T-helper 9 cell (primary cell): ENCODE measurements at places on chromosomes 2 and 18.

DNA sequence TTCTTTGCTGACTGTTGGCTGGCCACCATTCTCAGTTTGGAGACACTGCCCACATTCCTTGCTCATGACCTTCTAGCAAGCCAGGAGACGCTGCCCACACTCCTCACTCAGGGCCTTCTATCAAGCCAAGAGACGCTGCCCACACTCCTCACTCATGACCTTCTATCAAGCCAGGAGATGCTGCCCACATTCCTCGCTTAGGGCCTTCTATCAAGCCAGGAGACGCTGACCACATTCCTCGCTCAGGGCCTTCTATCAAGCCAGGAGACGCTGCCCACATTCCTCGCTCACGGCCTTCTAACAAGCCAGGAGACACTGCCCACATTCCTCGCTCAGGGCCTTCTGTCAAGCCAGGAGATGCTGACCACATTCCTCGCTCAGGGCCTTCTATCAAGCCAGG lies 131.3 kb upstream of the CBLN2 start:
- DNase-seq, result no peak

DNA sequence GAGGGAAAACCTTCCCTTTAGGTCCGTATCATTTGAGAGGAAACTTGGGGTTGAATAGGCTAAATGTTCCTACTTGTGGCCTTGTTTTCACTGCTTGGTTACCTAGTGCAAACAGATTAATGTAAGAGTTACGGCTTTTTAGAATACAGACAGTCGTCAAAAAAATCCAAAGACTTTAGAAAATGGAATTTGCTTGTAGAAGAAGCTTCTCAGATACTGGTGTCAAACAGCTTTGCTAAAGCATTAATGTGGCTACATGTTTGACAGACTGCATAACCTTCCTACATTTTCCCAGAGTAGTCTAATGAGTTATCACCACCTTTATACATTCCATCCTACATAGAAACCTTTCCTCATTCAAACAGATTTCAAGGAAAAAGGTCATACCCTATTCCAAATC lies 114.6 kb downstream of the FMNL2 start:
- no peak for DNase-seq

GRCh38 chr2:162372818-162373217 lies 28.9 kb downstream of the GCA start:
- no peak for DNase-seq

DNA sequence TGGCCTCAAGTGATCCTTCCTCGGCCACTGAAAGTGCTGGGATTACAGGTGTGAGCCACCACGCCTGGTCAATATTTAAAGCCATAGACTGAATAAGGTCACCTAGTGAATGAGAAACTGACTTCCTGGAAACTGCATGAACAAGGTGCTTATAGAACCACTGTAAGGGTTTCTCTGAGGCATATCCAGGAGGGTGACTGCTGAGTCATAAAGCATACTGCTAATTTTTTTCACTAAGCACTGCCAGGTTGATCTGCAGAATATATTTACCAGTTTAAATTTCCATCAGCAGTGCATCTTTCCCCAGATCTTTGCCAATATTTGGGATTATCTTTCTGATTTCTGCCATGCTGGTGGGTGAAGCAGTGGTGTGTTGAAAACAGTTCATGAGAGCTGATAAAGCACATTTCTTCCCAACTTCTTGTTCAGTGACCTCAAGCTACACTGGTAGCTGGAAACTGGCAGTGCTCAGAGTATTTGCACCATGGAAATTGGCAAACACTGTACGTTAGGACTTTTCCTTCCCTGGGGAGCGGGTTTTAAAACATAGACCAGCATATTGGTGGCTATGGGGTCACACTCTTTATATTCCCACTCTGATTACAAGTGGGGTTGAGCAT lies 4.2 kb upstream of the CLIP4 start:
- no peak for DNase-seq

DNA sequence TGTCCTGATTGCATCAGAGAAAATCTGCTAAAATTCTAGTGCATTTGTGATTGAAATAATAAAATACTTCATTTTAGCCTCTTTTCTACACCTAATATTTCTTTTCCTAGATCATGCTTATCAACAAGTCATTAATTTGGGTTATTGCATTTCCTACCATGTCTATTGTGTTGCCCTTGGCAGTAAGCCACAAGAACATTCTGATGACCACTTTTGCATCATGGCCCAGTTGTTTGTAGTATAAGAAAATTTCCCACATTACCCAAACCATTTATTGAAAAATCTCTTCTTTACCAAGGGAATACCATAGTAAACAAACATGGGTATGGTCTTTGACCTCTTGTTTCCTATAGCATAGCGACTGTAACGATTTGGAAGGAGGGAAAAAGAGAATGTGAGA lies 76.3 kb downstream of the R3HDM1 start:
- no peak for DNase-seq

GRCh38 chr2:8152392-8153257 lies 529.2 kb upstream of the ID2 start:
- no peak for DNase-seq

GRCh38 chr18:2953935-2954653 lies 58.9 kb downstream of the LPIN2 start:
- DNase-seq, result no peak

- no peak for DNase-seq
Observed at GRCh38 chr2:26522751-26523171, 44.8 kb upstream of the OTOF start.

DNA sequence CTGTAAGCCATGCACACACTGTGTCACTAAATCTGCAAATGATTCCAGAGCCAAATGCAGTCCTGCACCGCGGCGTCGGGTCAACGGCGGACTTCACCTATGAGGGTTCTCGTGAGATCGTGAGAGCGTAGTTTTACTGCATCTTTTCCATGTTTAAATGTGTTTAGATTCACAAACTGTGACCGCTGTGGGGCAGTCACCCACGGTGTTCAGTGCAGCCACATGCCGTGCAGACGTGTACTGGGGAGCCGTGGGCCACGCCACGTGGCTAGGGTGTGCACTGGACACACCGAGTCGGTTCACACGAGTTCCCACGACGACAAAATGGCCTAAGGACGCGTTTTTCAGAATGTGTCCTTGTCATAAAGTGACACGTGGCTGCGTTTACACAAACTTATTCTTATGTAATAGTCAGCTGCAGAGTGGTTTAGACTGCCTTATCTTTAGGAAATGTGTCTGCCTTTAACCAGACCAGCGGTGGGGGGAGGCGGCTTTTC lies 34.1 kb downstream of the NFATC1 start:
- no peak for DNase-seq

- no peak for DNase-seq
Observed at GRCh38 chr18:54089749-54090459, 134.6 kb downstream of the MBD2 start.

DNA sequence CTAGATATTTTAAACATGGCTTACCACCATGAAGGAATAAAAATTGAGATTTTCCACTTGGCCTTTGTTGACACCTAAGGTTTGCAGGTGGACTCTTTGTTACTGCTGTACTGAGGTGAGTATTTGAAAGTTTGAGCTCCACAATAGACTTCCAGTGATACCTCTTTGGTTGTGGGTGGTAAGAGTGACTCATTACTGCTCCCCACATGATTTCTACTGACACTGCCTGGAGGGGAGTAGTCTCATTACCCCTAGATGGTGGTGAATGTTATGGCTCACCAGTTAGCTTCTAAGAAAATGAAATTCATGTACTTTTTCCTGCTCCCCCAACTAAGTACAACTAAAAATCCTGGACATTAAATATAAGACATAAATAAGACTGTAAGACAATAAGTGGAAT lies 1183.1 kb upstream of the TMEFF2 start:
- DNase-seq, result no peak

- no peak for DNase-seq
Observed at GRCh38 chr2:203893401-203893800, 25.8 kb downstream of the CTLA4 start.

DNA sequence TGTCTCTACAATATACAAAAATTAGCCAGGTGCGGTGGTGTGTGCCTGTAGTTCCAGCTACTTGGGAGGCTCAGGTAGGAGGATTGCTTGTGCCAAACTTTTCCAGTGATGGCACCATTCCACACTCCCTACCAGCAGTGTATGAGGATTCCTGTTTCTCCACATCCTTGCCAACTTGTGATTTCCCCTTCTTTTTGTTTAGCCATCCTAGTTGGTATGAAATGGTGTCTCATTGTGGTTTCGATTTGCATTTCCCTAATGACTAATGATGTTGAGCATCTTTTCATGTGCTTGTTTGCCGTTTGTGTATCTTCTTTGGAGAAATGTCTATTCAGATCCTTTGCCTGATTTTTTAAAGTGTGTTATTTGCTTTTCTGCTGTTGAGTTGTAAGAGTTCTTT lies 41.0 kb downstream of the EPB41L5 start:
- no peak for DNase-seq

DNA sequence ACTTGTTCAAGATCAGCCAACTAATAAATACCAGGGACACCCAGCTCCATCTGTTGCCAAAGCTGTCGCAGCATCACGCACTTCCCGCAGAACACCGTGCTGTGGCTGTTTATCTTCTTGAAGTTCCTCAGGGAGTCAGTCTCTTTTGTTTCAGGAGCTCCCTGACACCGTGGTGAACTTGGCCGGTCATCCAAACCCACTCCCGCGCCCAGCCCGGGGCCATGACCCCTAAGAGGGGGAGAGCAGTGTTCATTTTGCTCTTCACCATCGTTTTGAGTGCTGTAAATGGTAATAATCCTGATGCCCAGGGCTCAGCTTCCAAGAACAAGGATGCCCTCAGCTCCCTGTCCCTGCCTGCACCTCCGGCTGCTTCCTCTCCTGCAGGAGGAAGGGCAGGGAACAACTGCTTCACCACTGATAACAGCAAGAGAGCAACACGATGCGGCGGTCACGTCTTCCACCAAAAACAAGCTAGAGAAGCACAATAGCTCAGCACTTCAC lies 131.4 kb downstream of the SEPTIN10 start:
- DNase-seq, result no peak

- DNase-seq, result no peak
Observed at GRCh38 chr2:236782938-236783337, 213.3 kb downstream of the ACKR3 start.

DNA sequence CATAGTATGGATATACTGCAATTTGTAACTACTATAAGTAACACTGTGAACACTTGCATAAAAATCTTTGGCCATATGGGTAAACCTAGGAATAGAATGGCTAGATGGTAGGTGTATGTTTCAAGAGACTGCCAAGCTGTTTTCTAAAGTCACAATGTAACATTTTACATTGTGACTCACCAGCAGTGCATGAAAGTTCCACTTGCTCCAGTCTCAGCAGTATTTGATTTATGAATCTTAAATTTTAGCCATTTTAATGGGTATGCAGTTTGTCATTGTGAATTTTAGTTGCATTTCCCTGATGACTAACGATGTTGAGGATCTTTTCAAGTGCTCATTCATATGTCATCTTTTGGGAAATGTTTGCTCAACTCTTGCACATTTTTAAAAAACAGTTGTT lies 86.1 kb downstream of the FARSB start:
- DNase-seq, result no peak

- DNase-seq, result no peak
Observed at GRCh38 chr2:48633143-48633542, 15.5 kb downstream of the GTF2A1L start.

- DNase-seq, result no peak
Observed at GRCh38 chr2:240563951-240564560, 3.9 kb downstream of the DUSP28 start.

GRCh38 chr2:218813771-218814460 lies 17.7 kb downstream of the PRKAG3 start:
- no peak for DNase-seq

- DNase-seq, result no peak
Observed at GRCh38 chr2:96340493-96341414, 5.2 kb downstream of the NCAPH start.

DNA sequence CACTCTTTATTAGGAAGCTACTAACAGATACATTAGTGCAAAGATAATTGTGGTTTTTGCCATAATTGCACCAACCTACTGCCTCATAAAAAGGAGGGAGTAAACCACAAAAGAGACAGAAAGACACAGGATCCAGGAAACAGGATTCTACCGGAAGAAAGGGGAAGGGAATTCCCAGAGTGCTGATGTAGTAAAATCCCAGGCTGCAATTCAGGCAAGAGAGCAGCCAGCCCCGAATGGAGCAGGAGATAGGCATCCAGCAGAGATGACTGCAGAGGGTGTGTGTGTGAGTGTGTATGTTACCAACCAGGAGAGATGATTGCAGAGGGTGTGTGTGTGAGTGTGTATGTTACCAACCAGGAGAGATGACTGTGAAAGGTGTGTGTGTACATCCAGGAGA lies 84.4 kb downstream of the KCNS3 start:
- DNase-seq, result no peak

DNA sequence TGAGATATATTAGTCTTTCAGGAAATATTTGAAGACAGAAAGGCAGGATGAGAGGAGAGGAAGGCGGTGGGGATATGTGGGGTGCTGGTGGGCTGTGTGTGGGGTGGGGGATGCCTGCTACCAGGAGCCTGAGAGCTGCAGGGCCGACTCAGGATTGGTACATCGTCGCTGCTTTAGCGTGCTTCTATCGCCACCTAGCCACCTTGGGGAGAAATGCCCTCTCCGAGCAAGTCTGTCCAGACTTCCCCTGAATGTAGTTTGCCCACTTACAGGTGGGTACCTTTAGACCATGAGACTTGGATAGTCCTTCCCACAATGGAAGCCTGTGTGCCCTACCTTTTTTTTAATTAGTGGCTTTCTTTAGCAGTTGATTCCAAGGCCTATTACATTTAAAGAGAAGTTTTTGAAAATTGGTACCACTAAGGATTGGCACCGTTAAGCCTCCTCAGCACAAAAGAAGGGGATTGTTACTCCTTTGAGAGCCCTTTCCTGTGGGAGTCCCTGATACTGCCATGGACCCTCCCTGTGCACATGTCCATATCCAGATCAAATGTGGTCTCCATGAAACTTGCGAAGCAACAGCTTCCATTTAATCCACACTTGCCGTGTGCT lies 114.1 kb upstream of the NDUFV2 start:
- peak; percentile 42 for DNase-seq

- DNase-seq, result no peak
Observed at GRCh38 chr18:63329431-63330145, 10.0 kb upstream of the BCL2 start.

- no peak for DNase-seq
Observed at GRCh38 chr2:74550231-74550630, 3.5 kb downstream of the LOXL3 start.

DNA sequence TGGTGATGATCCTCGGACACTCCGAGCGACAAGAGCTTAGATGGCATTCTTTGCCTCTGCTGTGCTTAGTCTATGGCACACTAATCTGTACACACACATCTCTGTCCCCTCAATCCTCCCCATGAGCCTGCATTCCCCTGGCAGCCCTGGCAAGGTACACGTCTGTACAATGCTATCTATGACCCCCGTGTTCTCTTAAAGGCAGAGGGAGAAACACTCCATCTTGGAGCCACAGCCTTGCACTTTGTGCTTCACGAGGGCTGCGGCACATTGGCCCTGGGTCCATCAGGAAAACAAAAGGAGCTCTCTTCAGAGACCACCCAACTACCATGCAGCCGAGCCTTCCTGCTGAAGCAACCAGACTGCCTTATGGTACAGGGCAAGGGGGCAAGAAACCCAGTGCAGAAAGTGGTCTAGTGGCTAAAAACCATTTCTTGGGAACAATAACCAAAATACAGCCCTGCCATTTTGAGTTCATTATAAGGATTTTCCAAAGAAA lies 42.5 kb downstream of the STEAP3 start:
- no peak for DNase-seq

GRCh38 chr2:72973566-72974435 lies 56.5 kb downstream of the EMX1 start:
- peak; percentile 8 for DNase-seq
